SIG-M5 (cell line): ENCODE measurements at places on chromosomes 5 and 9.

GRCh38 chr5:34914671-34915138 is 599 bp downstream of the RAD1 start:
- no peak for DNase-seq

DNA sequence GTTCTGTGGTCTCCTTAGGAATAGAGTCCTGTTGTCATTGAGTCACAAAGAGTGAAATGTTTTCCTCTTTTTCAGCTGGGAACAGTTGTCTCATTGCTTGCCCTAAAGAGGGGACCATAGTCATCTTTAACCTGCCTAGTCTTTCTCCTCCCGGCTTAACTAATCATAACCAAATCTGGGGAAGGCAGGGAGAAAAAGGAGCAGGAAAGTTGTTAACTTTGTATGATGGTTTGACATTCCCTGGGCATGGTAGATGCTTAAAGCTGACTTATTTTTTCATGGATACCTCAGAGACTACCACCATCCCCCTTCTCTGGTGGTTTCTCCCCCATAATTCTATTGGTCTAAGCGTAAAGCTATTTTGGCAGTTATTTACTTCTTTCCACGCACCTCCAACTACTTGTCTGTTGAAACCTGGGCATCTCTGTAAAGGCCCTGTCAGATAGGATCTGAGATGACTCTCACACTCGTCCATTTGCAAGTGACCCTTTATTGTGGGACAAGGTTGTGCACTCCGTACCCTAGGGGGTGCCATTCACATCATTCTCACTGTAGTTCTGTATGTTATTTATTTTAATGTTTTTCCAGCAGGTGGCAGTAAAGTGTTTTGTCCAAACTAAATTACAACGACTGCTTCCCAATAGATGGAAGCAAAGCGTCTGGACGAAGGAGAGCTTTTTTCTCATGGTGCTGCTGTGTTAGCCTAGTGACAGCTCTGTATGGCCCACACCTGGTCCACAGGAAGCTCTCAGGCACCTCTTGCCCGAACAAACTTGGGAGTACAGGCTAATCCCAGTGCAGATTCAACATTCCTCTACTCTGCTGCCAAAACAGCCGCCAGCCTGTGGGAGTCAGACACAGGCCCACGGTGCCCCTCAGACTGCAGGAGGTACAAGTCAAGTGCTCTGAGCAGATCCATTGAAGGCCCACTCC is 3.0 kb upstream of the FAM13B start:
- DNase-seq = peak; percentile 67

GRCh38 chr5:22431840-22432239 is 421.3 kb downstream of the CDH12 start:
- no peak for DNase-seq

GRCh38 chr9:37325778-37326177 is 96.7 kb upstream of the GRHPR start:
- DNase-seq = no peak

DNA sequence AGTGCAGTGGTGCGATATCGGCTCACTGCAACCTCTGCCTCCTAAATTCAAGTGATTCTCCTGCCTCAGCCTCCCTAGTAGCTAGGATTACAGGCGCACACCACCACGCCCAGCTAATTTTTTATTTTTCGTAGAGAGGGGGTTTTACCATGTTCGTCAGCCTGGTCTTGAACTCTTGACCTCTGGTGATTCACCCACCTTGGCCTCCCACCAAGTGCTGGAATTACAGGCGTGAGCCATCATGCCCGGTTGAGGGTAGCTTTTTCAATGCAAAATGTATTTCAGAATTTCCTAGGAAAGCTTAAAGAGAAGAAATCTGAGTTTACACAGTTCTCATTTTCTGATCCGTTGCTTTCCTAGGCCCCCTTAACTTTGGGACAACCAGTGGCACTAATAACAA is 15.7 kb downstream of the BDP1 start:
- DNase-seq = no peak

DNA sequence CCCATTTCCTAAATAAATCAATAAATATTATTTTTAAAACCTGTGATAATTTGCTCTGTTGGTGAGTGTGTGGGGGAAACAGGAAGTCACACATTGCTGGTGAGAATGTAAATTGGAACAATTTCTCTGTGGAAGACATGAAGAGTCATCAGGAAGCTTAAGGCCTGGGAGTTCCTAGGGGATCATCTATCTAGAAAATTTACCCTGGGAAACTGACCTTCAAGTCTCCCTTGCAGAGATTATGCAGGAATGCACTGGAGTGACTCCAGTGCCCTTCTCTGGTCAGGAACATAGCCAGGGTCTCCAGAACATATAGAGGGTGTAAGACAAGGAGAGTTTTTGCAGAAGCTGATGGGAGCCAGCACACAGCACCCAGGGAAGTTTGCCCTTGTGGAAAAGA is 13.0 kb upstream of the GCNT1 start:
- DNase-seq = no peak
